ENCODE measurements at places on chromosomes 11 and 22.

- DNase-seq, result no peak
These were observed 91.7 kb upstream of the CLMP start for GRCh38 chr11:123286761-123287160.

- DNase-seq, result peak; percentile 25
These were observed 95.2 kb upstream of the TP53I11 start for GRCh38 chr11:45045683-45046471.

DNA sequence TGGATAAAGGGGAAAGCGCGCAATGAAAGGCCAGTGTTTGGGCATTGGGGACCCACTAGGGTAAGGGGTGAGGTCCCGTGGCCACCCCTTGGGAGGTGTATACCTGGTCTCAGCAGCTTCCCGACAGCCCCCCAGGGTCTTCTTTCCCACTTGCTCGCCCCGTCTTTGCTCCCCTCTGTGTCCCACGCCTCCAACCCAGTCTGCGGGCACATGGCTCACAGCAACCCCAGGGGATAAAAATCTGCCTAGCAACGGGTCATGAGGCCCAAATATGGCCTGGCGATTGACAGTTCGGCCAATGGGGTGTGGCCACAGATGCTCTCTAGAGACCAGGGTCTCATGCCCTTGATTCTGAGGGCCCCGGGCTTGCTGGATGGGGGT lies 41.6 kb downstream of the AHNAK start:
- DNase-seq, result no peak

GRCh38 chr11:3169255-3170043 lies 4.3 kb upstream of the OSBPL5 start:
- no peak for DNase-seq

GRCh38 chr22:38165922-38166593 lies 15.6 kb downstream of the PLA2G6 start:
- DNase-seq, result no peak

DNA sequence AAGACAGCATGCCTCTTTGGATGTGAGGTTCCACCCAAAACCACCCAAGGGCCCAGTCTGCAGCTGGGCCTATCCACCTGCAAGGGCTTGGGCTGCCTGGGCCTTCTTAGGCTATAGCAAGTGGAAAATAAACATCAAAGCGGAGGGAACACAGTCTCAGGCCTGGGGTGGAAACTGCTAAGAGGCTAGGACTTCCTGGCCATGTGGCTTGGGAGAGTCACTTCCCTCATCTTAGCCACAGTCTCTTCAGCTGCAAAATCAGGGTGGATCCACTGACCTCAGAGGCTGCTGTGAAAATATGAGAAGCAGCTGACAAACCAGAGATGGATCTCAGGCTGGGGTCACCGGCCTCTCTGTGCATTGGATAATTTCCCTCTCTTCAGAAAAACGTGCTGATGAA lies 30.6 kb upstream of the TFIP11 start:
- no peak for DNase-seq

- no peak for DNase-seq
These were observed 16.6 kb downstream of the BTBD10 start for GRCh38 chr11:13446444-13446843.

DNA sequence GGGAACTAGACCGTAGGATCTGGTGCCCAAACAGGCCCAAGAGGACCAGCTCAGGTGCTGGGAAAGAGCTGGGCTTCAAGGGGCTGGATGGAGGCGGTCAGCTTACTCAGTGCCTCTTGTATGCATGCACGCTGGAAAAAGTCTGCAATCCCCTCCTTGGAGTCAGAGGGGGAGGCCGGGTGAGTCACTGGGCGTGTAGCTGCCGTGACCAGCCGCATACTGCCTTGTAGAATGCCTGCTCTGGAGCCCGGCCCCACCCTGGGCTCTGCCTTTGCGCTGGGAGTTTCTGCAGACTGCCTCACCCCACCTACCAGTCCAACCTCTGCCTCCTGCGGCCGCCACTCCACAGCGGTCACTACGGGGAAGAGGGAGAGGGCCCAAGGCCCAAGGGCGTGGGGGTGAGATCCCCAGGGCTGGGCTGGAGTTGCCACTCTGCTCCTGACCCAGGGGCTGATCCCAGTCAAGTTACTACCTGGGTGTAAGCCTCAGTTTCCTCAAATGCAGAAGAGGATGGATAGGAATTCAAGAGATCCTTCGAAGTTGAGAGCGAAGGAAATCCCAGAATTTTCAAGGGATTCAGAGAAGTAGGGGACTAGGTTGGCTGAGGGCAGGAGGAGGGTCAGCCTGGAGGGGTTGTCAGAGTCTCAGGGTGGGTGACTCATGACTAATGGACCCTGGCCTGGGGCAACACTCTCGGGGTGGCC lies 4.2 kb downstream of the MRGPRF start:
- DNase-seq, result peak; percentile 91

DNA sequence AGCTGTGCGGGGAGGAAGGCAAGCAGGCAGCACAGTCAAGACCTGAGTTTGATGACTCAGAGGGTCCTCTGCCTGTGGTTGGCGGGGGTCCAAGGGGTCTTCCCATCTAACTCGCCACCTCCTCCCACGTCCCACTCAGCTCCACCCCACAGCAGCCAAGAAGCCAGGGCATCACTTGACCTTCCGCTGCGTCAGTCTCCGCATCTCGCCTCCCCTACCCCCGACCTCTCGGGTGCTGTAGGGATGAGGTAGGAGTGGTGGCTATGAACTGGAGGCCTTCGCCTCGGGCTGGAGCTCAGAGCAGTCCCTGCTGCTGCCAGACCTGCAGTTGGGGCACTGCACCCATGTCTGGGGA lies 90.6 kb downstream of the CDKN1C start:
- DNase-seq, result no peak

- no peak for DNase-seq
These were observed 30.2 kb downstream of the CHID1 start for GRCh38 chr11:880447-880846.

DNA sequence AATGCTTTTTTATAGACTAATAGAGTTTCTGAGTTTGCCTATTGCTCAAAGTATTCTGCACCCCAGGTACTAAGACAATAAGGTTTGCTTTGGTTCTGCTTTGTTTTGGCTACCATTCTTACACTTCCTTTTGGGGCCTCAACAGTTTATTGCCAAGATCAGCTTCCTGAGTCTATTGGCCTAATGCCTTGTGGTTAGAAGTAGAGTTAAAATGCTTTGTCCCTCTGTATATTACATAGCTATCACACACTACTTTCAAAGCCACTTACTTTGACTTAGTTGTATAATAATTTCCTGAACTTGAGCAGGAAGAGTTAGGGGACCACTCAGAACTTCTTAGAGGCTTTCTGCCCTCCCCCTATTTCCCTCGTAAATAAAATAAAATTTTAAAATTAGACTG lies 96.5 kb downstream of the DLG2 start:
- DNase-seq, result no peak

DNA sequence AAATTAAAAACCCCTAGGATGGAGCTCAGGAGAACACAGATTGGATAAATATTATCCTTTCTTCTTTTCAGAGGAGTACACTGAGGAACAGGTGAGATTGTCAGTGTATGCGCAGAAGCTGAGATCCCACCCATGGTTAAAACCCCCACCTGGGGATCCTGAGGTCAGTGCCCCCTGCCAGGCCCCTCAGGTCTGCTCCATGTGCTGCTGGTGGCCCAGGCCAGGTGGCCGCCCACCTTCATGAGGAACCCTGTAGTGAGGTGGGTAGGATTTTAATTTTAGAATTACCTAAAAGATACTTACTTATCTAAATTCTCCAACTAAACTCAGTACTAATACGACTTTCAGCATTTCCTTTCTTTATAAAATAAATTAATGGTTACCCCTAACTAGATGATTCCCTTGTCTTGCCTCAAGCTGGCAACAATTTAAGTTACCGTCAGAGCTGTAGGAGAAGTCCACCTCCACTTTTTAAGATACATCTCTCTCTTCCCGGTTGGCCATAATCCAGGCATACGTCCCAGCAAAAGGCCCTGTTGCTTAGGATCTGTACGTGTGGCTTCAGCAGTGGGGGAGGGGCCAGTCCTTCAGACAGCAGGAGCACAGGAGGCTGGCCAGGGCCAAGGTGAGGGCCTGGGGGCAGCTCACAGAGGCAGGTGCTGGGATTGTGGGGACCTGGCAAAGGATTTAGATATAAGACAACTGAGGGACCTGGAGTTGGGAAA lies 61.5 kb upstream of the PITPNB start:
- no peak for DNase-seq

GRCh38 chr11:69587454-69588090 lies 53.4 kb upstream of the CCND1 start:
- no peak for DNase-seq

DNA sequence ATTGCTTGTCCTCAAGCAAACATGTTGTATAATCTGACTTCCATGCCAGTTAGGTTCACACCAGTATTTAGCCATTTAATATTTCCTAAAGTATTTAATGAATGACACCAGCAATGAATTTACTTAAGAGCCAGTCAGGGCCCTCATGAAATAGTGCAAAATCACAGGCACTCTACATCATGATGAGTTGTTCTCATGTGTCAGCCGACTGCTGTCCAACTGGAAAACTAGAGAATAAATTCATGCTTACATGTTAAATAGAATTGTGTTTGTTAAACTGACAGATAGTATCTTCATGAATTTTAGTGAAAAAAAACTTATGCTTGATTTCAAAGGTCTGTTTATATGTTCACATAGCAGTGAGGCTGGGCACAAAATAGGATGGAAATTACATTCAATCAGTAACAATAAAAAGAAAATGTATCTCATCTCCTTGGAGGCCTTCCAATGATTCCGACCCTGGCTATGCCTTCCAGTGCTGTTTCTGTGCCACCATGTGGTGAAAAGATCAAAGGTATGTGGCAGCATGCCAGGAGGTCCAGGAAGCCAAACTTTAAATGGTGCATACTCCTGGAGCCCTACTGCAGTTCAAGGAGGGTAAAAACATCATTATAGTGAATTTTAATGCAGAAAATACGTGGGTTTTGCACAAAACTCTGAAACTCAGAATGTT lies 45.2 kb downstream of the CTSC start:
- peak; percentile 63 for DNase-seq

GRCh38 chr11:98701541-98701940 lies 319.2 kb upstream of the CNTN5 start:
- DNase-seq, result no peak

DNA sequence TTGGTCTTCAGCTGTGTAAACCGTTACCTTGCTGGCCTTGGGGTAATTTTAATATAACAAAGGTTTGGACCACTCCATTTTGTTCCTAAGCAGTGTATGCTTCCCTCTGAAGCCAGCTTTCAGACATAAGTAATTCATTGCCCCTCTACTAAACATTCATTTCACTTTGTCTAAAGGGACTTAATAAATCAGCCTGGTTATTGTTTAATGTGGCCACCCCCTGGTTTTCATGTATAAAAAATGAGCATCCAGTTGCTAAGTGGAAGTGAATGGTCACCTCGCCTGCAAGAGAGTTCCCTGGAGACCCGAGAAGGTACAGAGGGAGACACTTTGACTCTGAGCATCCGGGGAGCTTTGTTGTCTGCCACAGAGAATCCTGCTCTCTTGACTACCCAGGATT lies 3.9 kb downstream of the ABTB2 start:
- no peak for DNase-seq

DNA sequence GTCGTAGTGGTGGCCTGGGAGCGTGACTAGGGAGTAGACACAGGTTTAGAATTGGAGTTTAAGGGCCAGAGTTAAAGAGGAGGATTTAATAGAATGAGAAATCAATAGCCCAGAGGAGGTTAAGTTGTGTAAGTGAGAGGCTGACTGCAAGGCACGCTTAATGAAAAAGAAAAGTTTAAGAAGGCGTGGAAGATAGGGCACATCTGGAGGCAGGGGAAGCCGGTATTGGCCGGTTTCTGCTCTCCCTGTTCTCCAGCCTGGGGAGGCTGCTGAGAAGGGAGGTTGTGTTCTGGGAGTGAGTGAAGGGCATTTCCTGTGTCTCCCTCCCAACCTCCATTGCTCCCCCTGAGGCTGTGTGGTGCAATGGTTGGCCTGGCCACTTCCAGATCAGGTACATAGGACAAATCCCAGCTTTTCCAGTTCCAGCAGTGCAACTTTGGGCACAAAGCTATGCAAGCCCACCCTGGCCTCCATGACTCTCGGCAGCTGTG lies 6.3 kb downstream of the GRIK4 start:
- no peak for DNase-seq

GRCh38 chr11:22800482-22800881 lies 29.1 kb downstream of the SVIP start:
- DNase-seq, result no peak

GRCh38 chr11:61693922-61694601 lies 13.9 kb downstream of the DAGLA start:
- peak; percentile 12 for DNase-seq

GRCh38 chr22:46758867-46759290 lies 3.6 kb upstream of the TBC1D22A start:
- DNase-seq, result peak; percentile 67

DNA sequence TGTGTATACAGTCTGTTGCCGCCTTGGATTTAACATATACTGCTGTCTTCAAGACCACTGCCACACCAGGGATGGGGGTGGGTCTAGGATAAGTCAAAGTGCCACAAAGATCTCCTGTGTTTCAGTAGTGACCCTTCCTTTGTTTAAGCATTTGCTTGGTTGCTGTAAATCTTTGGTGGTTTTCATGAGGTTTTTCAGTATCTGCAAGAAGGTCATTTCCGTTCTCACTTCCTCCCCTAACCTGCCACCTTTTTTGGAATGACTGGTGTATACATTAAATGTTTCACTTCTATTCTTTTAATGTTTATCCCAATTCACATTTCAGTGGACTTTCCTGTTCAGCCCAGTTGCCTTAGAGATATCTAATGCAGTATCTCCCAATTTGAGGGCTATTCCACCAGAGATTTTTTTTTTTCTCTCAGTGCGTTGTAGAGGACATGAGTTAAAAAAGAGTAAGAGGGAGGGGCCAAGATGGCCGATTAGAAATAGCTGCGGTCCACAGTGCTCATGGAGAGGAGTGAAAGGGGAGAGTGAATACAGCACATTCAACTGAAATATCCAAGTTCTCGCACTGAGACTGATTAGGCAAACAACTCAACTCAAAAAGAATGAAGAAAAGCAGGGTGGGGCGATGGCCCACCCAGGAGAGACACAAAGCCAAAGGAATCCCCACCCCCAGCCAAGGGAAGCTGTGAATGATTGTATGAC lies 43.2 kb downstream of the USP47 start:
- DNase-seq, result no peak

- DNase-seq, result no peak
These were observed 70.6 kb upstream of the ATXN10 start for GRCh38 chr22:45600790-45601730.

DNA sequence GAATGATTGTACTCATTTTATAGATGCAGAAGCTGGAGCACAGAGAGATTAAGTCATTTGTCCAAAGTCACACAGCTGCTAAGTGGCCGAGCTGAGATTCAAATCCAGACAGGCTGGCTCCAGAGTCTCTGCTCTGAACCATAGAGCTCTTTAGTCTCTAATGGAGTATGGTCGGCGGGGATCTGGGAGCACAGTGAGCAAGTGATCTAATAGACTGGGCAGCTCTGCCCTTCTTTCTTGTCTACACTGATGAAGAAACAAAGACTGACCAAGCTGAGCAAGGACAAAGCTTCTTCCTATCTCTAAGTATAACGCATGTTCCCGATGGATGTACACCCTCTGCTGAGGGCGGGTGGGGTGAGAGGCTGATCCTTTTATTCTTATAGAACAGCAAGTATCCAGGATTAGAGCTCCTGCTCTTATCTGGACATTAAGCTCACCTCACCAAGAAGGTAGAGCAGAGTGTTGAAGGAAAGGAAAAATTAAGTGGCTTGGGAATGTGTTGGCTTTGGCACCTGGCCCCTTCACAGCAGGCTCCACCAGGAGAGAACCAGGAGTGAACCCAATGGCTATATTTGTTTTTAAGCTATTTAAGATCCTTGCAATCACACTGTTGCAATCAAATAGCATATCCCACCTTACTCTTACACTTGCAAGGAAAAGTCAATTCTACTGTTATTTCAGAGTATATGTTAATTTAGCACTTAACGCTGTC lies 68.7 kb downstream of the ETS1 start:
- no peak for DNase-seq

All from LoVo (cell line).